Stimulated activated CD8-positive, alpha-beta memory T cell treated with anti-CD3 and anti-CD28 coated beads, Interleukin-7, amount 100 ng/mL, for 24 hours (primary cell): ENCODE measurements at places on chromosomes 3 and 15.

- no peak for DNase-seq
Observed at GRCh38 chr3:161296814-161297213, 74.5 kb downstream of the SPTSSB start.

DNA sequence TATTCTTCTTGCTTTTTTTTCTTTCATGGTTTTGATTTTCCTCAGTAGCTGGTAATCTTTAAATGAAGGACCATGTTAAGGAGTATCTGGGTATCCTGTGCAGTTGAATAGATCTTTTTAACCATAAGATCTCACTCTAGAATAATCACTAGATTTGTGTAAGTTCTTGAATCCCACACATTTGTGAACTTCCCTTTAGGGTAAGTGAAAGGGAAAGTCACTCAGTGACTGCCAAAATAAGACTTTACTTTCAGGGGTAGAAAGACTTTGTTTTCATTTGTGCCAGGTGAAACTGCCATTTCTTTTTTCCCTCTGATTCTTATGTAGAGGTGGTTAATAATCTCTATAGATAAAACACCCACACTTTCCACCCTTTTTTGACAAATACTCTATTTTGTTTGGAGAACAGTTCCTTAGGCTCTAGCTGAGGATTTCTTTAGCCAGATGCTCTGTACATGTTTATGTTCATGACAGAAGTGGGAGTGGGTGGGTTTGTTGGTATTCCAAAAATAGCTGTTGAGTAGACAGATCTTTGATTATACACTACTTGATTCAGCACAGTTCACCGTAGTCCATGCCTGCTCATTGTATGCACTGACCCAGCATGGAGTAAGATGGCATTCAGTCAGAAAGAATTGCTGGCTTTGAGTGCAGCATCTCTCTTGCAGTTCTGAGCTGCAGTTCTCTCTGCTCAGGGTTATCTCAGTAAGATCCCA is 28.5 kb downstream of the LRRC49 start:
- DNase-seq: no peak

- no peak for DNase-seq
Observed at GRCh38 chr15:53203454-53203853, 413.3 kb upstream of the ONECUT1 start.

DNA sequence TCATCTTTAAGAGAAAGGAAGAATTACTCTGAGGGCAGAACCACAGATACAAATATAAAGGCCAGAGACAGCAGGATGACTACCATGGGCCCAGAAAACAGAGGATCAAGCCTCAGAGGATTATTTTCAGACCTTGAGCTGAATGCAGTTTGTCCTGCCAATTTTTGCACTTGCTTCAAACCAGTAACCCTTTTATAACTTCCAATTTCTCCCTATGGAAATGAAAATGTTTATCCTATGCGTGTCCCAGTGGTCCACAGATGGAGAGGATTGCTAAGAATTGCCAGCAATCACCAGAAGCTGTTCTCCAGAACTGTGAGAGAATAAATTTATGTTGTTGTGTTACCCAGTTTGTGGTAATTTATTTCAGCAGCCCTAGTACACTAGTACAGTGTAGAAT is 26.4 kb upstream of the MME start:
- no peak for DNase-seq

DNA sequence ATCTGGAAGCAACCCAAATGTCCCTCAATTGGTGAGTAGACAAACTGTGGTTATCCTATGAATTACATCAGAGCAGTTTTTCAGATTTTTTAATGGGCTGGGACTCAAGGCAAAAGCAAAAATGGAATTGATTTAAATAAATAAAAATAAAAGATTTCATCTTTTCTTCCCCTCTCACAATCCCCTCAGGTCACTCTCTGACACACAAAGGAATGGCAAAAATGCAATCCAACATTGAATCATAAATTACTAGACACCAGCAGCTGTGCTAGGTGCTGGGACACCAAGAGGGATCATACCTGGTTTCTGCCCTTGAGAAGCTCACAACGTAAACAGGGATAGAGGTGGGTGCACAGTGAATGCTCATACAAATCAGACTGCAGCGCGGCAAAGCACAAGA is 58.8 kb downstream of the CPN2 start:
- no peak for DNase-seq

DNA sequence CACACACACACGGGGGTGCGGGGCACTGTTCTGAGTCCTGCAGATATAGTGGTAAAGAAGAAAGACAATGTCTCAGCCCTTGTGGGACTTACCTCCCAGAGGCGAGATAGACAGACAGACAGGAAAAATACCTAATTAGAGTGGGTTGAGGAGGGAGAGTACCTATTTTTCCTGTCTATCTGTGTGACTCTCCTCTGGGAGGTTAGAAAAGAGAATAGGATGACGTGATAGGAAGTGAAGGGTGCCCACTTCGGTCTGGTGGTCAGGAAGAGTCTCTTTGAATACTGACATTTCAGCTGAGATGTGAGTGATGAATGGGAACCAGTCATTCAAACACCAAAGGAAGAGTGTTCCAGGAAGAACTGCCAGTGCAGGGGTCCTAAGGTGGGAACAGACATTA is 4.1 kb upstream of the APOD start:
- DNase-seq: no peak

GRCh38 chr3:44974416-44974815 is 1.6 kb downstream of the ZDHHC3 start:
- DNase-seq: no peak

GRCh38 chr15:43169888-43170287 is 15.3 kb upstream of the CCNDBP1 start:
- DNase-seq: no peak

GRCh38 chr3:171566803-171567422 is 106.7 kb upstream of the TNIK start:
- DNase-seq: no peak

DNA sequence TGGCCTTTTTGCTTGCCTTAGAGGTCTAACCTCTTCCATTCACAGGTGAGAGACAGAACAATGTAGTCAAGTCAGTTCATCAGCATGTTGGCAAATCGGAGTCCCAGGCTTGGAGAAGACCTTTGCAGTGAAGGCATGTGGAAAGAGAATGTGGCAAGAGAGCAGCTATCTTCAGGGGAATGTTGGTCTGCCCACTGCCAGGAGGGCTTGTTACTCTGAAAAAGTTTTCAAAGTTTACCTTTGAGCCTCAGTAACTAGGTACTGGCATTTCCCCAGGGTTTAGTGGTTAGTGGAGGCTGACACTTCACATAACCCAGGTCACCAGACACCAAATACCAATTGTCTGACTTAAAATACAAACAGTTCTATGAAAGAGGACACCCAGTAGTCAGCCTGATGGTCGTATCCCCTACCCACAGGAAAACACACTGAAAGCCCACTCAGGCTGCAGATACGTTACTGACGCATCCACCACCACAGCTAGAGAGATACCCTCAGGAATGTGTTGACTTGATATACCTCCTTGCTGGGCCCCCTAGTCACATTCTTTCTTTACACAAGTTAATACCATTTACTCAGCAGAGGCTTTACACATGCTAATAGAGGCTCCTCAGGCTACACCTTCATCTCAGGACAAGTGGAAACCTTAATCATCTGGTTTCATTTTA is 9.7 kb upstream of the ARID3B start:
- DNase-seq: no peak

GRCh38 chr3:59304296-59304695 is 254.5 kb upstream of the CFAP20DC start:
- no peak for DNase-seq

DNA sequence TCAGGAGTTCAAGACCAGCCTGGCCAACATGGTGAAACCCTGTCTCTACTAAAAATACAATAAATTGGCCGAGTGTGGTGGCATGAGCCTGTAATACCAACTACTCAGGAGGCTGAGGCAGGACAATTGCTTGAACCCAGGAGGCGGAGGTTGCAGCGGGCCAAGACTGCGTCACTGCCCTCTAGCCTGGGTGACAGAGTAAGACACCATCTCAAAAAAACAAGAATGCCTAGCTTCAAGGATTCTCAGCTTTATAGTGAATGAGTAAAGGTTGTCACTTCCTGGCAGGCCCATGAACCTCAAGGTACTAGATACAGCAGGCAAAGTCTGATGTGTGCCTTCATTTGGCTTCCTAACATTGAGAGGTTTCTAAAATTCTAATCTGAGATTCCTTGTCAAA is 14.4 kb downstream of the THOC7 start:
- DNase-seq: no peak

- no peak for DNase-seq
Observed at GRCh38 chr15:91926908-91927270, 73.4 kb downstream of the SLCO3A1 start.

GRCh38 chr15:77819851-77820728 is 187.4 kb upstream of the LINGO1 start:
- no peak for DNase-seq

- DNase-seq: no peak
Observed at GRCh38 chr3:182795389-182795782, 2.1 kb downstream of the ATP11B start.

DNA sequence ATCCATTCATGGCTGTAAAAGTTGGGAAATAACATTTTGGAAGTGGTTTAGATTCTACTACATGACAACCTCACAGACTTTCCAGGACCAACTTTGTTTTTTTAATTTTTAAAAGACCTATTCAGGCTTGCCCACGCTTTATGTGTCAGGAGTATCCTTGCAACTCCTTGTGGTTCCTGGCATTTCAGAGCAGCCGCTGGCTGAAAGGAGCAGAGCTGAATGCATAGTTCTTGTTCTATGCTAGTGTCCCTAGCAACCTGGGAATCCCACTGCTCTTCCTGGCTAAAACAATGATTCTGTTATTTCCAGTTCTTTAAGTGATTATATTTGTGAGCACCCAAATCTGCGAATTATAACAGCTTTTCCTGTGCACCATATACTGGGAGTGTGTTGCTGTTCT is 34.9 kb downstream of the CP start:
- no peak for DNase-seq

DNA sequence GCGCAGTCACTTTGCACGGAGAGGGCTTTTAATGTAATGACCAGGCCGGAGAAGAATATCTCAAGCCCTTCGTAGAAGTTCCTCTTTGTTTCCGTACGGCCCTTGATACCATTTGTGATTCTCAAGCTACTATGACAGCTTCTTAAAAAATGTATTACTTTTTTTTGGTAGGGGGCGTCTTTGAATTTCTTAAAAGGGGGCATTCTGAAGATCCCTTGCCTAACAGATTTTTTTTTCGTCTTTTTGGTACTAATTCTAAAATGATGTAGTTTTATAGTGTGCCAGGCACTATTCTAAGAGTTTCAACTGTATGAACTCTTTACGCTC is 614.0 kb downstream of the MCTP2 start:
- DNase-seq: no peak

DNA sequence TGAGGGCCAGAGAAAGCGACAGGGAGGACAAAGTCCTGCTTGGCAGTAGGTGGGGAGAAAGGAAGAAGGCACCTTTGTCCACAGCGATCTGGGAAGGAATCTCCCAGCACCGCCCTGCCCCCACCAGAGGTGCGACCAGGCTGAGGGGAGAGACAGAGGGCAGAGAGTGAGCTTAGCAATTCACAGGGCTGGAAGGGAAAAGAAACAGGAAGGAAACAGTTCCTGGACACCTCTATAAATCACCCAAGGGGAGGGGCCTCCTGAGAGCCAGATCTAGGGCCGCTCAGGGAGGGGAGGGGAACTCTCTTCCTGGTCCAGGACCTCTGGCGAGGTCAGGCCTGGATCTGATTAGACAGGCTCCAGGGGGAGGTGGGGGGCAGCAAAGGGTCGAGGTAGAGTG is 35.4 kb downstream of the RNU5B-1 start:
- no peak for DNase-seq

DNA sequence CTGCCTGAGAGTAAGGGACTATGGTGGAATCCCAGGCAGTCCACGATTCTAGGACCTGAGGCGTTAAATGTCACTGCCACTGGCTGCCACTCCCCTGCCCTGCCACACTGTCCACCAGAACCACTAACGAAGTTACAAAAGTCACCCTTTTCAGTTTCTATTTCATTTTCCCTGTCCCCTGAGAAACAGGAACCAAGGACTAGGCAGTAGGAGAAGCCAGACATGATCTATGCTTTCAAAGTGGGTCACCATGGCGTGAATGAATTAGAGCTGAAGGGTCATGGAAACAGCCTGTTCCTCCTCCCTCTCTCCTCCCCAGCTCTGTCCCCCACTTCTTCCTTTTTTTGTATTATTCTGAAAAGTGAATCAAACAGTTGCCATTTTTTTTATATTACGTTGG is 9.1 kb upstream of the ADPRH start:
- no peak for DNase-seq

GRCh38 chr15:89632563-89633430 is 22.5 kb downstream of the KIF7 start:
- no peak for DNase-seq

DNA sequence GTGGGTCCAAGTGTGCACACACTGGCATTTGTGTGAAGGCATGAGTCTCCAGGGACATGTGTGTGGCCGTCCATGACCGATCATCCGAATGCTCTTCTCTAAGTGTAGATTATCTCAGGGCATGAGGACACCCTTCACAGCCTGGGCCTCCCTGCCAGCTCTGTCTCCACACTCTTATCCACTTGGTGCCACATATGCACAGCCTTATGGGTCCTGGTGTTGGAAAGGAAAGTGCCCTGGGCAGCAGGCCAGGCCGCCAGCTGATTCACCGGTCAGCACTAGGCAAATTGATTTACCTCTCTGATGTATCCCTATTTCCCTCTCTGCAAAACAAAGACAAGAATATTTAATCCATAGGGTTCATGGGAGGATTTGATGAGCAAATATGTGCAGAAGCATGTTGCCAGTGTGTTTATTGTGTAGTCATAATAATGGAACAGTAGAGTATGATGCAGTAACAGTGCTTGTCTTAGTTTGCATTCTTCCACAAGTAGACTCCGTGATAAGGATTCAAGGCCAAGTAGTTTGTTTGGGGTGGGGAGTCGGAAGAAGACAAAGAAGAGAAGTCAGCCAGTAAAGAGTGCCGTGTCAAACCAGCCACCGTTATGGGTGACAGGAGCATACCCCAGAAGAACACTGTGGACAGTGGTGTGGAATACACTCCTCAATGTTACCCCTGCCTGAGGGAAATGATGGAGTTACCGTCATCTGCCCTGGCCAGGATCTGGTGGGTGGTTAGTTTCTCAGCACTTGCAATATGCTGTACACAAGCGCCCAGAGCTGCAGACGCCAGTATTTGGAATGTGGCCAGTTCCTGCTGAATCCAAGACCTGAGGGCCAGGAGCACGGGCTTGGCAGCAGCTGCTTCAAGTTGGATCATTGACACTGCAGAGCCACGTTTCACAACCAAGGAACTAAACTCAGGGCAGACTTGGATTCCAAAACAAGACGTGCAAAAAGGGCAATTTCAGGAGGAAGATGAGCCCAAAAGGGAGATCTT is 85.1 kb downstream of the MTHFS start:
- DNase-seq: no peak

DNA sequence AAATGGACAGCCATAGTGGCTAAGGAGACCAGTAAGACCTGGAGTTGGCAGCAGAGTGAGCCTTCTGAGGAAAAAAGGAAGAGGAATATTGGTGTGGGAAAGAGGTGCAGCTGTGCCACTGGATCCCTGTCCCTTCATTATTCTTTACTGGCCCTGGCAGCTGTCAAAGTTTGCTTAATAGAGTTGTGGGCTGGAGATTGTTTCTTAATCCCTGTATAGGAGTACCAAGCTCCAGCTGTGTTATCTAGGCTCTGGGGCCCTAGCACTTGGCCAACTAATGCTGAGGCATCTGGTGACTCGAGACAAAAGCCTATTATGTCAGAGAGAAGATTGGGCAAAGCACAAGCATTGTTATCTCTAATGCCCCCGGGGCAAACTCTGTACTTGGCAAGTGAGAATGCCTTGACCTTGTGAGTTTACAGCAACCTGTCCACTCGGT is 61.4 kb downstream of the ZNF609 start:
- no peak for DNase-seq

- DNase-seq: no peak
Observed at GRCh38 chr15:41286665-41287333, 45.6 kb downstream of the OIP5 start.
